GM19239 (cell line): ENCODE measurements at places on chromosomes 6 and 20.

- no peak for DNase-seq
Measured at GRCh38 chr6:16760516-16761470, at the start of gene ATXN1. Gene ATXN1, minus strand, starts transcription at chr6:16761460.

DNA sequence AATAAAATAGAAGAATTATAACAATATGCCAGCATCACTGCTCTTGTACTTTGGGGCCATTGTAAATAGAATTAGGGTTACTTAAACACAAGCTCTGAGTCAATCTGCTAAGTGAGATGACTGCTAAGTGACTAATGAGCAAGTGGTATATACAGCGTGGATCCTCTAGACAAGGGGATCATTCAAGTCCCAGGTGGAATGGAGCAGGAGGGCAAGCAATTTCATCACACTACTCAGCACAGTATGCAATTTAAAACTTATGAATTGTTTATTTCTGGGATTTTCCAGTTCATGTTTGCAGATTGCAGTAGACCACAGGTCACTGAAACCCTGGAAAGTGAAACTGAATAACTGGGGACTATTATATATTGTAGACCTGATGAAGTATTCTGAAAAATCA lies 235.3 kb downstream of the BTBD3 start:
- DNase-seq = no peak

DNA sequence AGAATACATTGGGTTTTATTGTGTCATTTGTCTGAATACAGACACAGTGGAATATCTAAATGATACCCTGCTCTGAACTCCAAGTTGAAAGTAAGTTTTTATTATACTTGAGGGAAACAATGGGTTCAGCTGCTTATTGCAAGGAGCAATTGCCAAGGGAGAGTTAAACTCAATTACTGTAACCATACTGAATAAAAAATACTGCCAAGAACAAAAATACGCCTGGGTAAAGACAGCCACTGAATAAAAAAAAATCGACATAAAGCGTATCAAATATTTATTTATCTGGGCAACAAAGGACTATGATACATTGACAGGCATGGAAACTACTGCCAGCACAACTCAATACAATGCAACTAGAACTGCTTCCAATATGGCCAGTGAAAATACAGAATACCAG lies 18.1 kb downstream of the TFAP2A start:
- DNase-seq = no peak

DNA sequence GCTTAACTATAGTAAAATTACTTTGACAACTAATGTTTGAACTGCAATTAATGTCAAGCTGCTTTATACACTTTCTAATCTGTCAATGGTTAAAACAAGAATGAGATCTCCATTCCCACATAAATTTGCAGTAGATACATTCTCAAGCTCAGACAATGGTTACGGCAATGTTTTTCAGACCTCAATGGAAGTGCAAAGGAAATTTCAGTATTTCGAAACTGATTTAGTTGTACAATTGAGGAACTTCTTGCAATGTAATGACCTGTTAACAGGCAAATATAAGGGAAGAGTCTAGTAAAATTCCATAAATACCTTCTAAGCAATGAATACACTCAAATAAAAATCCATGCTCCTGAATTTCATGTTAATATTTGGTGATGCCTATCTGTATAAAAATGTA lies 94.7 kb downstream of the ADTRP start:
- no peak for DNase-seq

DNA sequence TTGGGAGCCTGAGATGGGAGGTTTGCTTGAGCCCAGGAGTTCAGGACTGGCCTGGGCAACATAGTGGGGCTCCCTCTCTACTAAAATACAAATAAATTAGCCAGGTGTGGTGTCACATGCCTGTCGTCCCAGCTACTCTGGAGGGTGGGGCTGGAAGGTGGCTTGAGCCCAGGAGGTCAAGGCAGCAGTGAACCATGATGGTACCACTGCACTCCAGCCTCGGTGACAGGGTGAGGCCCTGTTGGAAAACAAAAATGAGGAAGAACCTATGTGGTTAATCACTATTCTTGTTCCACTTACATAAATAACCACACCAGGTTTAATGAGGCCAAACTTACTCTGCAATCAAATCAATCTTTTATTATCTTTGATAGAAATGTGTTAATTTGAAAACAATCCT lies 5.4 kb downstream of the PPDPF start:
- no peak for DNase-seq

- DNase-seq = no peak
Measured at GRCh38 chr20:63268671-63269439, 3.8 kb upstream of the ARFGAP1 start.

DNA sequence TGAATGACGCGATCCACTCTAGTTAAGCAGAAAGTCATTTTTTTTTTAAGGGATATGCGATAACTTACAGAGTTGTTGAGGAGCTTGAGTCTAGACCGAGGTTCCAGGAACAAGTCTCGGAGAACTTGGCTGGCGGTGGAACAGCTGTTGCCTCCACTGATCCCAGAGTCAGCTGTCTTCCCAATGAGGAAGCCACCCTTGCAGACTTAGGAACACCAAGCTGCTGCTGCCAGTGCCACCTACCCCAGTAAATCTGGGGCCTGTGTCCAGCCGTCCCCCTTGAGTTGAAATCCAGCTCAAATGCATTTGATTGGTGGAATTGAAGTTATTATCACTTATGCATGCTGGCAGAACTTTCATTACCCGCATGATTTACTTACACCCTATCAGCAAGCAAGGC lies 6.7 kb downstream of the PFDN4 start:
- DNase-seq = no peak

DNA sequence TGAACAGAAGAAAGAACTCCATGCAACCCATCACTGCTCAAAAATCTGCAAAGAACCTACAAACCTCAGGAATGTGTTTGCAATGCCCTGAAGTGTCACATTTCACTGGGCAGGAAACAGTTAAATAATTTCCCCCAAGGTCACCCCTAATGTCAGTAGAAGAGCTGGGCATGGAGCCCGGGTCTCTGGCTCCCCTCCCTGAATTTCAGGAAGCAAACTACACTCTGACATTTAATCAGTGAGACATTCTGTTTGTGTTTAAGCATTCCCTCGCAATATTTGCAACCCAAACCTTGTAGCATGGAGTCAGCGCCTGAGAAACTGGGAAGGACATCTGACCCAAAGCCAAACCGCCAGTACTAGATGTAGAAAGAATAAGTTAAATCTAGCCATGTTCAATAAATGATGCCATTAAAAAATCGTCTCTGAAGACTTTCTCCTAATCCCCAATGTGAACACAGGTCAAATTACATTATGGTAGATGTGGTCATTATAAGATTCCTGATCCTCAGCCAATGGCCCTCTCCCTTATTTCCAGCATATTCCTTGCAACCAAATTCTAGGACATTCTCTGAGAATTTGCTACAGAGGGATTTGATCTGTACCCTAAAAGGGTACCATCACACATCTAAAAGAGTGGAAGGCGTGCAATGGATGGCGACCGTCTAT lies 91.2 kb upstream of the ADTRP start:
- DNase-seq = no peak

DNA sequence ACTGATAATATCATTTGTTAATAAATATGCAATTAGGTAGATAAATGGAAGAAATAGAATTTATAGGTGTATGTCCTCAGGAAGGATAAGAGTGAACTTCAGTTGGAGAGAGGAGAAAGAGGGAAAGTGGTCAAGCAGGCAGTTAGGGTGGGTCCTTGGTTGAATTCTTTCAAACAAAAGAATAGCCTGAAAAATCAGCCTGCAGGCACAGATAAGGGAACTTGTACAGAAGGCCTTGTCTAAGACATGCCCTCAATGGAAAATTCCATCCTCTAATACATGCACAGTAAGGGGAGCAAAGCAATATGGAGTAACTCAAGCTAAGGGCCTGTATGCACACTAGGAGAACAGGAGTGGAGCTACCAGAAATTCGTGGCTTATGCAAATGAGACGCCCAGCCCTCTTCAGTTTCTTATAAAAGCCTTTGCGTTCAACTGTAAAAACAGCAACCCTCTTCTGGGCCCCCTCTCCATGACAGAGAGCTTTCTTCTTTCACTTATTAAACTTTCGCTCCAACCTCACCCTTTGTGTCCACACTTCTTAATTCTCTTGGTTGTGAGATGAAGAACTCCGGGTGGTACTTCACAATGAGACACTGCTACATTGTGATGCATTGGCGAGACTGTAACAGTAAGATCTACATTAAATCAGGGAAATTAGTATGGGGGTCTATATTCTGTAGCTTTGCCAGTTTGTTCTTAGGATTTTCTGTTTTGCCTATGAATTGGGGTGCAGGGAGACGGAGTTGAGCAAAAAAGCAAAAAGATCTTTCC lies 147.0 kb downstream of the HS3ST5 start:
- no peak for DNase-seq

GRCh38 chr6:123986938-123987337 lies 183.3 kb downstream of the NKAIN2 start:
- no peak for DNase-seq

- no peak for DNase-seq
Measured at GRCh38 chr6:170062915-170063241, 228.0 kb downstream of the DLL1 start.

- no peak for DNase-seq
Measured at GRCh38 chr6:33123732-33124524, 48.1 kb downstream of the HLA-DPB1 start.

DNA sequence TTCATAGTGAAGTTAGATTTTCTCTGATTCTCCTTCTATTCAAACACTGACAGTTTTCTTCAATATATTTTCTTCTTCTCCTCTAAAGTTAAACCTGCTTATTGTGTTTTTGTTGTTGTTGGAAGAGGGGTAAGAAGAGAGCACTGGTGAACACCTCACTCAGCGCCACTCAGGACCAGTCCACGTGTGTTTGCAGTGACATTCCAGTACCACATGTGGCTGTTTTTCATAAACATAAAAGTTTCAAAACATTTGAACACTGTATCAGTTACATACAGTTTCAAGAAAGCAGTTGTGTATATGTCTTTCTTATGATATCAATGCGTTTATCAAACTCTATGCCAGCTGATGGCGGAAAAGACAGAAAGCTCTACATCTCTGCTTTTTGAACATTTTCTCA lies 86.7 kb downstream of the HMGCLL1 start:
- no peak for DNase-seq

GRCh38 chr6:44237021-44237812 lies 9.7 kb upstream of the HSP90AB1 start:
- DNase-seq = no peak

DNA sequence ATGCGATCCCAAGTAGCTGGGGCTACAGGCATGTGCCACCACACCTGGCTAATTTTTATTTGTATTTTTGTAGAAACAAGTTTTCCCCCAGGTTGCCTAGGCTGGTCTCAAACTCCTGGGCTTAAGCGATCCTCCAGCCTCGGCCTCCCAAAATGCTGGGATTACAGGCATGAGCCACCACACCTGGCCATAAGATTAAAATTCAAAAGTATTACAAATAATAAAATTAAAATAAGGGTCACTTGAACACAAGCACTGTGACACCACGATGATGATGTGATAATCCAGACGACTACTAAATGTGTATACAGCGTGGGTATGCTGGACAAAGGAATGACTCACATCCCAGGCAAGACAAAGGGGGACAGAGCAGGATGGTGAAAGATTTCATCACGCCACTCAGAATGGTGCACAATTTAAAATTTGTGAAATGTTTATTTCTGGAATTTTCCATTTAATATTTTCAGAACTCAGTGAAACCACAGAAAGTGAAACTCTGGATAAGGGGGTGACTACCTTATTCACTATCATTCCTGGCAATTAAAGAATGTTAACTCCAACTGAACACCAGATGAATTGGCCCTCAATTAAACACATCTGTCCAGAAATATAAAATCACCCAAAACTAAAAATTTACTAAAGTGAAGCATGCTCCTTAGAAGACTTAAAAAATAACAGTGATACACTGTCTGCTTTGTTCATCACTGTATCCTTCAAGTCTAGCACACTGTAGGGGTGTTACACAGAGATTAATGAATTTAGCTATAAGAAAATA lies 13.1 kb downstream of the B4GALT5 start:
- DNase-seq = no peak

GRCh38 chr6:11467364-11467763 lies 70.2 kb upstream of the TMEM170B start:
- no peak for DNase-seq

- DNase-seq = no peak
Measured at GRCh38 chr20:56860413-56860812, 231.3 kb downstream of the TFAP2C start.

DNA sequence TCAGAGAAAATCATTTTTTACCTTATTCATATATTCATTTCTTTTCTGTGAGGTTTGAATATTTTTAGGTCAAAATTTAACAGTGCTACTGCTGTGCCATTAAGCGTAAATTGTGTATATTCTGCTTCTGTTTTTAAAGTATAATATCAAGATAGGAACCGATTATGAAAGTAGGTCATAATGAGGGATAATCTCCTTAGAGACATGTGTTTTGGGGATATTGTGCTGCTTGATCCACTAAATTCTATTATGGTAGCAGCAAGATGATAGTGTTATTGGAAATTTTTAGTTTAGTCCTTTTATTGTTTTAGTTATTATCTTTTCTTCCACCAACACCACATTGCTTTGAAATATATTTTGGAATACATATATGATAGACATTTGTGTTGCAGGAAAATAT lies 244.0 kb downstream of the RIMS1 start:
- DNase-seq = no peak

DNA sequence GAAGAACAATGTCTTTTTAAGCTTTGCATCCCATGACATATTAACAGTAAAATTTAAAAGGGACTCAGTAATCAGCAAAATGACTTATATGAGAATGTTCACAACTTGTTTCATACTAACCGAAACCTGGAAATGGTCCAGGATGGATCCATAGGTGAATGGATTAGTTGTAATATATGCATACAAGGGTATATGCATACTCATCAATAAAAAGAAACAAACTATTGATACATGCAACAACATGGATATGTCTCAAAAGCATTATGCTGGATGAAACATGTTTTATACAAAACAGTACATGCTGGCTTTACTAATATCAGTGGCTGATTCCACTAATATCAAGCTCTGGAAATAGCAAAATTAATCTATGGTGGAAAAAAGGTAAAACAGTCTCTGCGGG lies 108.5 kb upstream of the HIVEP1 start:
- DNase-seq = no peak

DNA sequence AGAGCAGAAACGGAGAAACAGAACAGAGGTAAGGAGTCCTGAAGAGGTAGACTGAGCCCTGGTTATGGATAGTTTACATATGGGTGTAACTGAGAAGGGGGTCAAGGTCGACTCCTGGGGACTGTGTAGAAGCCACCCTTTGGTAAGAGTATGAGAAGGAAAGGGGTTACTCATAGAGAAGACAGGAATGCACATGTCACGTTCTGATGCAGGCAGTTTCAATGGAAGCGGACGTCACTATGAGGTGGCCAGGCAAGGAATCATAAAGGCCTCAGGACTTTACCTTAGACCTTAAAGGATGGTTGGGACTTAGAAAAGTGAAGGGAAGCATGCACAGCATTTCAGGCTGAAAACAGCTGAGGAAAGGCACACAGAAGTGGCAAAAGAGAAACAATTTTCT lies 25.1 kb downstream of the RGS17 start:
- DNase-seq = no peak

- DNase-seq = no peak
Measured at GRCh38 chr6:124010574-124010973, 206.9 kb downstream of the NKAIN2 start.

DNA sequence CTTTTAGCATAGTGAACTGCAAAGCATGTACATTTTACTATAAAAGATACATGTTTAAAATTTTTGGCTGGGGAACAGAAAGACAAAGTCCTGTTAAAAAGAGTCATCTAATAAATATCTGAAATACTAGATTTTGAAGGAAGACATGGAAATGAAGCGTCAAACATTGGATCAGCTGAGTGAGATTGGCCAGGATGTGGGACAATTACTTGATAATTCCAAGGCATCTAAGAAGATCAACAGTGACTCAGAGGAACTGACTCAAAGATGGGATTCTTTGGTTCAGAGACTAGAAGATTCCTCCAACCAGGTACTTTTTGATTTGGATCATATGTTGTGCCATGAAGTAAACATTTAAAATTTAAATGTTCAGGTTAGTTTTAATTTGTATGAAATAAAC lies 162.3 kb downstream of the UTRN start:
- DNase-seq = no peak
